GM13977 (cell line): ENCODE measurements at places on chromosomes 3 and 15.

DNA sequence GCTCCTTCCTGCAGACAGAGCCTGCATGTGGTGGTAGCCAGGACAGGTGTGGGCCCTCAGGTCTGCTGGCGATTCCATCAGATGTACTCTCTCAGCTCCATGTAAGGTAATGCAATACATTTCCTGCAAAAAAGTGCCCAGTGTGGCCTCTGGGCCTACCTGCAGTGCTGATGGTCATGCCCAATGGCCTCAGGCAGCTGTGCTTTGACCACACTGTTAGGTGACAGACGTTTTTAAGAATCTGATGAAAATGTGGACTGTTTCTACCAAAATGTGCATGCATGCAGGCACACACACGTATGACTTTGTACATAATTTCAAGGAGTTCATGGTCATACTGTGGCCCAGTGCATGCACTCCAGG lies 152.9 kb downstream of the RAB11A start:
- no peak for DNase-seq

DNA sequence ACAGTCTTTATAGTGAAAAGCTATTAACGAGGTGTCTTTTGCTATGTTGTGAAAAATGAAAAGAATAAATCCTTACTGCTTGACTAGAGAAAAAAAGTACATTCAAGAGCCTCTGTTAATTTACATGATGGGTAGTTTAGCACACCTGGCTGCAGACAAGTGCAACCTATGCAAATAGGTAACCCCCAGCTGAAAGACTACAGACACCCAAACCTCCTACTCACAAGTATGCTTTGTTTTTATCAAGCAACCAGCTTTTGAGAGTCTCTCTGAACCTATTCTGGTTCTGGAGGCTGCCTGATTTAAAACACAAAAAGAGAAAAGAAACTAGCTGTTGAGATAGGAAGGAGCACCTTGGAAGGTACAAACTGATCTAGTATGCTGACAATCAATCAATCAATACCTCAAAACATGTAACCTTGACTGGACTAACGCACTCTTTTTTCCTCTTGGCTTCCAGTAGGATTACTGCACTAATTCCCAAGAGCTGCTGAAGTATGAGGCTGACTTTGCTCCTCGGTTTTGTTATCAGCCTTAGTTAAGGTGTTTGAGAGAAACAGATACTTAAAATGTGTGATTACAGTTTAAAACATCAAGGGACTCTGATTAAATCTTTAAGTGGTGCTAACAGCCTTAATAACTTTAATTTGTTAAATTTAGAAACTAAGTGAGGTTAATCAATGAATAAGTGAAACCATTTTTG lies 63.6 kb downstream of the OSBPL10 start:
- DNase-seq, result peak; percentile 28

- no peak for DNase-seq
Measured at GRCh38 chr15:63892794-63893441, 59.2 kb upstream of the HERC1 start.

- DNase-seq, result no peak
Measured at GRCh38 chr3:121803771-121804320, 31.0 kb downstream of the IQCB1 start.

DNA sequence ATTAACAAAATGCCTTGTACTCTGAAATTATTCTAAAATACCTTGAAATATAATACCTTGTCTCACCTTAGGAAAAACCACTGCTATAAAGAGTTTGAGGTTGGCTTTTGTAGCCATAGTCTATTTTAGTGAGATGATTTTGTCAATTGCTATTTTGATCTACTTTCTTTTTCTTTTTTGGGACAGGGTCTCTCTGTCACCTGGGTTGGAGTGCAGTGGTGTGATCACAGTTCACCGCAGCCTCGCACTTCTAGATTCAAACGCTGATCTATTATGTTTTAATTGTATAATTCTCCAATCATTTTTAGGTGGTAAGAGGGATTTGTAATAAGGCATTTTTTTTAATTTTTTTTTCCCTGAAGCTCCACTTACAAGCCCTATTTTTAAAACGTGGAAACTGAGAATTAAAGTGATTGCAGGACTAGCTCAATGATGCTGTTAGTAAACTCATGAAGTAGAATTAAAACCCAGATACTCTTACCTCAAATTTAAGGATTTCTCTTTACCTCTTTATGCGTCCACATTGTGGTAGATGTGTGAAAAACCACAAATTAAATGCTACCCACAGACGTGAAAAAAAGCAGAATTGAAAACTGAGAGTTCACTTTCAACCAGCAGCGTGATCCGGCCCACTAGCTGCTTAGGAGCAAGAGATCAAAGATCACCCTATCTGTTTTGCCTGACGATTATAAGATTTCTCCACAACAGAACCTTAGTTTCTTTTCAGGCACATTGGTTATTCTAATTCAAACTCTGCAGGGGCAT lies 384.2 kb downstream of the CGGBP1 start:
- DNase-seq, result peak; percentile 9

- DNase-seq, result no peak
Measured at GRCh38 chr3:171315101-171315500, 145.1 kb downstream of the TNIK start.

- DNase-seq, result peak; percentile 73
Measured at GRCh38 chr3:72582211-72582878, 265.9 kb downstream of the SHQ1 start.

GRCh38 chr15:31456354-31457060 lies 129.9 kb downstream of the KLF13 start:
- no peak for DNase-seq

DNA sequence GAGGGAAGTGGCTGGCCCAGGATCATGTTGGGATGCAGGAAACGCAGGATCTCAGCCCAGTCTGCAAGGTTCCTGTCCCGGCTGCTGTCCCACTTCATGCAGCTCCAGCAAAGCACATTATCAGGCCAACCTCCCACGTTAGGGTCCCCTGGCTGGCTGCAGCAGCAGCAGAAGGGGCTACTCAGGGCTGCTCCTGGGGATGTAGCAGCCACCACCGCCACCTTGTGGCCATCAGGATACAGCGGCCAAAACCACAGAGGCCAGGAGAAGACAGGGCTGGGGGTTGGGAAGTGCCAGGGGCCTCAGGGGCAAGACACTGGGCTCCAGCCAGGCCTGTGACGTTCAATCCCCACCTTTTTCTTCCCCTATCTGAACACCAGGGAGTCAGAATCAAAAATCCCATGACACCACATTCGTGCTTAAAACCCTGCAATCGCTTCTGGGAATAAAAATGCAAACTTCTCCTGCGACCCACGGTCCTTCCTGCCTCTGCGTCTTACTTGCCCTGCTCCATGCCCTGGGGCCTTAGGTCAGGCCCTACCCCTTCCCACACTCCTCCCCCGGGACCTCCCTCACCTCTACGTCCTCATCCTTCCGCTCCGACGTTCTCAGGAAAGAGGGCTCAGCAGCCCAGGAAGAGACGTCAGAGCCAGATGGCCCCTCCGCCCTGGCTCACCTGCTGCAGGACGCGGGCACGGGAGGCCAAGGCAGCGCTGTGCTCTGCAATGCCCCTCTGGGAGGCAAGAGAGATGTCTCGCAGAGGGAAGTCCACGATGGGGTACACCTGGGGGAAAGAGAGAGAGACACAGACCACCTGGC lies 21.5 kb downstream of the SSUH2 start:
- DNase-seq, result peak; percentile 85

GRCh38 chr3:120560304-120561250 lies 35.6 kb upstream of the NDUFB4 start:
- no peak for DNase-seq

DNA sequence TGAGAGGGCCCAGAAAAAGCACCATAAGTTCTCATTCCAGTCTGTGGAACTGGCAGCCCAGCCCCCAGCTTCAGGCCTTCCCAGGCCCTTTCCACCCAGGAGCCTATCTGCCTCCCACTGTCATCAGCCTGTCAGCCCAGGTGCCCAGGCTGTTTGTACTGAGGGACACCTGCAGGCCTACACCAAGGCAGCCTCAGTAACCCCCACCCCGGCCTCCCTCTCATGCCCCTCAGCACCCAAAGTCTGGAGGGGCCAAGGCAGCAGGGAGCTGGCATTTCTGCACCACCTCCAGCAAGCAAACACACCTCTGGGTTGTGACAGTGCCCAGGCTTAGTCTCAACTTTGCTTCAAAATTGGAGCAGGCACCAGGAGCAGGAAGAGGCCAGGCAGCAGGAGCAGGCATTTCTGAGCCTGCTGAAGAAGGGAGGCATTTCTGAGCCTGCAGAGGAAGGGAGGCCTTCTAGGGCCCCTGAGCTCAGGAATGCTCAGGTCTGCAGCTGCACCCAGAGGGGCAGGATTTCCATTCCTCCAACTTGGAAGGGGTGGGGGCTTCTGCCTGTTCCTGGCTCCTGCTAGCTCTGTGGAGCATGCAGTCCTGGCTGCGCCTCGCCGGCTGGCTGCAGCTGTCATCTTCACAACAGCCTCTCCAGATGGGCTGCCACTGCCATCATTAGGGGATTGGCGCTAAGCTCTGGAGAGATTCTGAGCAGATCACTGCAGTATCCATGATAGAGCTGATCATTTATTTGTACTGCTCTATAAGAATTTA lies 396.1 kb downstream of the UNC13C start:
- DNase-seq, result no peak

- DNase-seq, result no peak
Measured at GRCh38 chr3:36738702-36739101, 25.7 kb downstream of the DCLK3 start.

- peak; percentile 69 for DNase-seq
Measured at GRCh38 chr3:184230081-184230602, 757 bp downstream of the VWA5B2 start.

- peak; percentile 95 for DNase-seq
Measured at GRCh38 chr3:12994607-12995388, 78.4 kb downstream of the IQSEC1 start.

DNA sequence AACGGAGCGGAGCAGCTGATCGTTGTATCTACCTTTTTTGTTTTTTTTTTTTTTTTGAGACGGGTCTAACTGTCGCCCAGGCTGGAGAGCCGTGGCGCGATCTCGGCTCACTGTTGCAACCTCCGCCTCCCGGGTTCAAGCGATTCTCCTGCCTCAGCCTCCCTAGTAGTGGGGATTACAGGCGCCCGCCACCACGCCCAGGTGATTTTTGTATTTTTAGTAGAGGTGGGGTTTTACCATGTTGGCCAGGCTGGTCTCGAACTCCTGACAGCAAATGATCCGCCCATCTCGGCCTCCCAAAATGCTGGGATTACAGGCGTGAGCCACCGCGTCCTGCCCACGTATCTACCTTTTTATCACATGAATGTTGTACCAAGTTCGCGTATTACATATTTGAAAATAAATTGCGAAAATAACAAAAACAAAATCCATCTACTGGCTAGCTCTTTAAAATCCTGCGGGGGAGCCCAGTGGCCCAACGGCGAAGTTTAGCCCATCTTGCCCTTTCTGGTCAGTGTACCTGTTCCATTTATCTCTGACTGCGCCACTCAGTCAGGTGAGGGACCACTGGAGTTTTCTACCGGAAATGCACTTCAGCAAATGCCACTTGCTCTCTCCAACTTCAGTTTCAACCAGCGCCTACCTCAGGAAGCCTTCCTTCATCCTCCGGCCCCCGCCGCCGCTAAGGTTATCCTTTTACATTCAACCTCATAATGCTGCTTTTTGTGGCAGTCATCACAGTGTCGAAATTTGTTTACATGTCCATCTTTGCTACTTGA lies 1.2 kb upstream of the EIF3J start:
- DNase-seq, result peak; percentile 26

DNA sequence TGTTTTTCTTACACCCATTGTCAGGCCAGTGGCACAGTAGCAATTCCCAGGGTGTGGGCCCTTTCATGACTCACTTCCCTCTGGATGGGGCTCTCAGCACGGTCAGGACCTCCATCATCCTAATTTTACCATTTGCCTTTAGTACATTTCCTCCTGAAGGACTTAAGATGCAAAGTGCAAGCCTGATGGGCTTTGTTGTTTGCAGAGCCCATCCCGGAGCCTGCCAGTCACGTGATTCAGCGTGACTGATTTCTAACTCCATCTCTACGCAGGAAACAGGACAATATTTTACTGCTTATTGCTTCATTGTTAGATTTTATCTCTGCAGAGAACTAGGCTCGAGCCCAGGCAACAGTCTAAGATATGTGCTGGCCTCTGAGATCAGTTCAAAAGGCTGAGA lies 223.7 kb downstream of the PDZRN3 start:
- DNase-seq, result no peak

GRCh38 chr3:33360136-33360825 lies 79.9 kb downstream of the UBP1 start:
- no peak for DNase-seq

- no peak for DNase-seq
Measured at GRCh38 chr3:4821975-4822374, 157.3 kb upstream of the BHLHE40 start.
